ENCODE measurements at places on chromosomes 3 and 15.

GRCh38 chr15:52652984-52653383, 26.2 kb downstream of the ATOSA start:
- peak; percentile 75 for DNase-seq

GRCh38 chr15:58274885-58275284, 136.7 kb downstream of the AQP9 start:
- DNase-seq, result no peak

DNA sequence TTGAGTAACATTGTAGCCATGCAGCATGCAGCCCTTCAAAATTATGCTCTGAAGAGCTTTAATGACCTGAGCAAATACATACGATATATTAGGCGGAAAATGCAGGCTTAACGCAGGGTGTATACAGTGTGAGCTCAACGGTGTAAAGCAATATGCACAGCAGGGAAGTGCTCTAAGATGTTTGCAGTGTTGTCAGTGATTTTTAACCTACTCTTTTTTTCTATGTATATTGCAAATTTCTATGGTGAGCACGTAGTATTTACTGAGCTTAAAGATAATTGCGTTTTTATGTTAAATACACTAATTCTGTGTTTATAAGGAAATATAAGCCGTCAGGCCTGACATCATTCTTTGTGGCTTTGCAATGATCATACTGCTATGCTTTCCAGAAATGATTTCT, 42.1 kb downstream of the DGKG start:
- no peak for DNase-seq

DNA sequence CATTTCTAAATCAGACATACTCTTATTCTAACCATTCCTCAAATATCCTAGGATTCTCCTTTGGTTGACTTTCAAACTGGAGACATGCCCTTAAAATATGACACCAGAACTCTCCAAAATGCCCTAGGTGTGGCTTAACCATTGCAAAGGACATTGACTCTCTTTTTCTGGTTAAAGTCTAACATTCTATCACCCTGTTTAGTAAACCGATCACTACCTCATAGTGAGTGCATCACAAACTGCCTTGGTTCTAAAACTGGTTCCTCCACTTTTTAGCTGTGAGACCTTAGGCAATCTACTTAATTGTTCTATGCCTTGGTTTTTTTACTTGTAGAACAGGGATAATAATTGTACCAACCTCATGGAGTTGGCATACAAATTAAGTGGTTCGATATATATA, 224.3 kb downstream of the CDIN1 start:
- no peak for DNase-seq

GRCh38 chr3:28989646-28990089, 291.2 kb upstream of the RBMS3 start:
- no peak for DNase-seq

GRCh38 chr3:111465081-111465670, 76.8 kb upstream of the CD96 start:
- no peak for DNase-seq

- DNase-seq, result no peak
Measured at GRCh38 chr3:25945366-25945765, 155.5 kb downstream of the OXSM start.

- DNase-seq, result no peak
Measured at GRCh38 chr15:63163217-63163616, 5.9 kb upstream of the RPS27L start.

DNA sequence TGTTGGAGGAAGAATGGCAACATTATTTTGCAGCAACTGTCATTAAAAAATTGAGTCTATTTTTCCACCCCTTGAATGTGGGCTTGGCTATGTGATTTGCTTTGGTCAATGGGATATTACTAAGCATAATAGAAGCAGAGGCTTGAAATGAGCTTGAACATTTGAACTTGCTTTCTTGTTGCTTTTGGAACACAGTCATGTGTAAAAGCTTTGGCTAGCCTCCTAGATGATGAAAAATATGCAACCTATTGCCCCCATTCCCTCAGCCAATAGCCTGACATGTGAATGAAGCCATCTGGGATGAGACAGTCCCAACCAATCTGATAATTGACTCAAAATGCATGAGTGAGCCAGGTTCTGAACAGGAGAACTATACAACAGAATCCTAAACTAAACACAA, 78.4 kb downstream of the PLSCR2 start:
- DNase-seq, result peak; percentile 80

DNA sequence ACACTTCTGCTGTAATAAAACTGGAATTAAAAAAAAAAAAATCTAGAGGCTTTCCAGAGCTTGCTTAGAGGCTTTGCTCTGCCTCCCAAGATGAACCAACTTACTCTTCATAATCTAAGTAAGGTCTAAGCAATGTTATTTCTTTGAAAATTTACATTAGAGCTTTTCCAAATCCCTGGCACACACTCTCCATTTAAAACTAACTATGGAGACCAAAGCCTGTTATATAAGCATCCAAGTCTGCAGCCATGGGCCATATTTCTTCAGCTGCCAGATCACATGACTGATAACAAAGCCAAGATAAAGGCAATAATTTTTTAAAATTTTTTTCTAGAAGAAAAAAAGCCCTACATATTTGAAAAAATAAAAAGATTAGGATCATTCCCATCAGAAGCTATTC, 55.0 kb upstream of the ARHGEF3 start:
- no peak for DNase-seq

- DNase-seq, result no peak
Measured at GRCh38 chr3:141129541-141130011, 78.4 kb downstream of the SPSB4 start.

DNA sequence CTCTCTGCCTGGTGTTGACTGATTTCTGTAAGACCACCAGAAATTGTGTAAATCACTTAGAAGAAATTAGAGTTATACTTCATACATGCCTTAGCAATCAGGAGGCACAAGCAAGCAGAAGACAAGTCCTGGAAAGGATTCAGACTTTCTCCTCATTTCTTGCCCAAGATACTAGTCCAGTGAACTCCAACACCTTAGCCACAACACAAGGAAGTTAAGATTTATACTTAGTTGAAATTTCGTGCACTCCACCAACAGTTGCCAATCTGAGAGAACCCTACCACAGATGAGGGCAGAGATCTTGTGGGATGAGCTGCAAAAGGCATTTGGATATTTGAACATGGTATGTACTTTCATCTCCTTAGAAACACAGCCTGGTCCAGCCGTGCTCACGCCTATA, 2.3 kb downstream of the P3H2 start:
- DNase-seq, result no peak

- no peak for DNase-seq
Measured at GRCh38 chr3:2589336-2589969, 490.8 kb downstream of the CNTN4 start.

DNA sequence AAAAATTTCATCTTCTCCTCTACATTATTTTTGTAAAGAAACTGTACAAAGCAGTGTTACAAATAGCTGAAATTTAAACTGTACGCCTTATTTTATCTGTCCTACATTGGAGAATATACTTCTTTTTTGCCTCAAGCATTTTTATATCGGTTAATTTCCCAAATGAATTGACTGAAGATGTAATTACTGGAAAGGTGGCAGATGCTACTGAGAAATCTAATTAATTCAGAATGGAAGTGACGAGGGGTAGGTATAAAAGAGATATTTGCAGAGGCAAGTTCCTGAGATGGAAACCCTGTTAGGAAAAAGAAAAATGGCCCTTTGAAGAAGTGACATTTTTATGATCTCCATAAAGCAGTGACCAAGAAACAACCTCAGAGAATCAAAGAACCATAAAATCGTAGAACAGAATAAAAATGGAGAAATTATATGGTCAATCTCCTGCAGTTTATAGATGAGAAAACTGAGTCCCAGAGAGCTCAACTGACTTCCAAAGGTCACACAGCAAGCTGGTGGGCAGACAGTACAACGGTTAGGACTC, 20.4 kb downstream of the RUVBL1 start:
- DNase-seq, result no peak

DNA sequence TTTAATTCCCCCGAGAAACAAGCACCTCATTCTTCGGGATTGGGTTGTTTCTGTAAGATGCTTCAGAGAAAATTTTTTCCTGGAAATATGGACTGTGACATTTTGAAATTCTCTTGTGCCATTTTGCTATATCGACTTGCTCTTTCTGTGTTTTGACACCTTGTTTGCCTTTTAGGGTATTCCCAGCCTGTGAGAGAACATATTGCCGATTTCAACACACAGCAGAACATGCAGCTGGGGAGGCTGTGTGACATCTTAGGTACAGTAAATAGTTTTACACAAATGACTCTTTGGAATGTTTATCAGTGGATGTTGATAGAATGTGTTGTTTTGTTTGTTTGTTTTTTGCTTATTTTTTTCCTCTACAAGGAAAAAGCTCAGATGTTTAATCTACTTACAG, 130.2 kb downstream of the IQCH start:
- no peak for DNase-seq

- DNase-seq, result no peak
Measured at GRCh38 chr3:169701457-169701856, 37.9 kb upstream of the MECOM start.

- no peak for DNase-seq
Measured at GRCh38 chr3:190013943-190014924, 106.5 kb downstream of the P3H2 start.

- peak; percentile 95 for DNase-seq
Measured at GRCh38 chr3:102089904-102090720, 240.8 kb downstream of the NFKBIZ start.

DNA sequence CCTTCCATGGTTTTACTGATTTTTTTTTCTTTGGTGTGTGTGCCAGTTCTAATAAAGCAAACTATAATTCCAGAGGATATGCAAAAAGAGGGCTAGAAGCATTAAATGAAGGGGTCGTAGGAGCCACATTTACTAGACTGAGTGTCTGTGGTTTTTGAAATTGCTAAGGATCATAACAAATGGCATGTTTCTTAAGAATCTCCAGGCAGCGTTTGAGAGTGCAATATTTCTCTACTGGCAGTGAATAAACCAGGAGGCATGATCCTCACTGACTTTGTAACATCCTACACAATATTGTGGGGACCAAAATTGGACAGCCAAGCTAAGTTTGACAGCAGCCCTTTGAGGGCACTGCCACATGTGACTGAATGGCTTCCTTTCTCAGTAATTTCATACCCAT, 115.9 kb upstream of the CCNL1 start:
- DNase-seq, result no peak

- DNase-seq, result no peak
Measured at GRCh38 chr3:116331380-116331779, 113.9 kb downstream of the LSAMP start.

DNA sequence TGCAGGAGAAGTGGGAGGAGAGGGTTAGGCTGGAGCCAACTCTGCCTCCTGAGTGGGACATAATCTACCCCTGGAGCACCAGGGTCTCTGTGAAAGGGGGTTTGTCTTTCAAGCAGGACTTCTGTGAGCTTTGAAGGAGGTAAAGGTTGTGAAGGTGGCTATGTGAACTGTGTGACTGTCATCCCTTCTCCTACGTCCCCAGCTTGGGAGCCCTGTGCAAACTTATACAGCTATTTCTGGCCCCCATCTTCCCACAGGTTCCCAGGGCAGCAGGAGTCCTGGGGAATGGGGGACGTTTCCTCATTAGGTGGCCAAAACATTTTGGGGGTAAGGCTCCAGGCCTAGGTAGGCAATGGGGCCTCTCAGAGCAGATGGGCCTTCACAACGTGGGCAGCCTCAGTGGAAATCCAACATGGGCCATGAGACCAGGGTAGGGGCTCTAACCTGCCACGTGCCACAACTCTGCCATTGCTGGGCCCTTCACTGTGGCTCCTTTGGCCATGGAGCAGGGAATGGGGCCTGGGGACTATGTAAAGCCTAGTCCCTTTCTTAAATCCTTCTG, 3.5 kb downstream of the VIPR1 start:
- DNase-seq, result no peak

GRCh38 chr3:195583831-195584542, at the start of gene APOD:
TSS of gene APOD (minus strand) at chr3:195583940. CDS start at chr3:195579461, 4,479 bp downstream.
- no peak for DNase-seq

DNA sequence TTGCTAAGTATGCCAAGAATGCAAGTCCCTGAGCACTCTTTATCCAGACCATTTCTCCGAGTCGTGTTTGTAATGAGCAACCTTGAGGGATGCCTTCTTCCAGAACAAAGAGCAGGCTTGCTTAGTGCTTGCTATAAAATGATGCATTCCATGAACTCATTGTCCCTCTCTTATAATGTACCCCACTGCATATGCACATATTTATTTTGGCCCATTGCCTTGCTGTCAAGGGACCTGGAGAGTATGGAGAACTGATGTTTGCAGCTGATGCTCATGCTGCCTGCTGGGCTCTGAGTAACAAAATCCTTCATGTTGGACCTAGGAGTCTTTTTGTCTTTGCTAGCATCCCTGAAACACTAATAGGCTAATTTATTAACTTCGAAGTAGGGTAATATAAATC, 97.8 kb upstream of the AADACL2 start:
- DNase-seq, result no peak

DNA sequence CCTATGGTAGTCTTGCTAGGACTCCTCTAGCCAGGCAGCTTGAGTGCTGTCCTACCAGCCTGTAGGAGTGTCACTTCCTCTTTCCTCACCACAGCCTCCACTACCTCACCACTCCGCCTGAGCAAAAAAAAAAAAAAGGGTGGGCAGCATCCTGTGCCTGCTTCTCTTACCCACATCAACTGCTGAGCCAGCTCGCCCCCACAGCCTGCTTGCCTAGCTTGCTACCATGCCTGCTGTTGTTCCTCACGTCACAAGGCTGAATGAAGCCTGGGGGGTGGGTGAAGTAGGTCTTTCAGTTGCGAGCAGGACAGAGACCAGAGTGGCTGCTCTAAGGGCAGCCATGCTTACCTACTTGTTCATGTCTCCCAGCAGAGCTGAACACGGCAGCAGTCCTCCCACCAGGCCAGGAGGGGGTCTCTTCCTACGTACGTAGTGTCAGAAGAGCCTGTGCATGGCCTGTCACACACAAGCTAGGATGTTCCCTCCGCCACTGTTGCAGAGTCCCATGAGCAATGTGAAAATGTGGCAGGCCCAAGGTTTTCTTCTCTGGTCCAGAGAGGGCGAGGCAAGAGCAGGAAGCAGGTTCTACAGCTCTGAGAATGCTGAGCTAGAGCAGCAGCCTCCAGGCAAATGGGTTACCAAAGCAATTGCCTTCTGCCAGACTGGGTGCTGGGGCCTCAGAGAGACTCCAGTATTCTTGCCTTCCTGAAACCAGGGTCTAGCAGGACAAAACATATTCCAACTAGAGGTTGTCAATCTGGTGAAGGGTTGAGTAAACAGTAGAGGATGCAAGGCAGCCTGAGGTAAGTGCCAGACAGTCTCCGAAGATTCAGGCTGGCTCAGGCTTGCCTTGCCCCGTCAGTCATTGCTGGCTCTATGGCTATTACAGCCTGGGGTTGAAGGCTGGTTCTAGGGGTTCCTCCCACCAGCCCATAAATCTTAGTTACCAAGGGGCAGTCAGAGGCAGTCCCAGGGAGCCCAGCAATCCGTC, 8.1 kb downstream of the PPM1M start:
- no peak for DNase-seq

Data from AG04449 (cell line).